Stimulated activated CD4-positive, alpha-beta T cell treated with anti-CD3 and anti-CD28 coated beads, Interleukin-15, amount 100 ng/mL, for 48 hours (primary cell): ENCODE measurements at places on chromosomes 7 and 10.

- DNase-seq = no peak
Measured at GRCh38 chr10:79391231-79392019, 44.2 kb downstream of the PPIF start.

DNA sequence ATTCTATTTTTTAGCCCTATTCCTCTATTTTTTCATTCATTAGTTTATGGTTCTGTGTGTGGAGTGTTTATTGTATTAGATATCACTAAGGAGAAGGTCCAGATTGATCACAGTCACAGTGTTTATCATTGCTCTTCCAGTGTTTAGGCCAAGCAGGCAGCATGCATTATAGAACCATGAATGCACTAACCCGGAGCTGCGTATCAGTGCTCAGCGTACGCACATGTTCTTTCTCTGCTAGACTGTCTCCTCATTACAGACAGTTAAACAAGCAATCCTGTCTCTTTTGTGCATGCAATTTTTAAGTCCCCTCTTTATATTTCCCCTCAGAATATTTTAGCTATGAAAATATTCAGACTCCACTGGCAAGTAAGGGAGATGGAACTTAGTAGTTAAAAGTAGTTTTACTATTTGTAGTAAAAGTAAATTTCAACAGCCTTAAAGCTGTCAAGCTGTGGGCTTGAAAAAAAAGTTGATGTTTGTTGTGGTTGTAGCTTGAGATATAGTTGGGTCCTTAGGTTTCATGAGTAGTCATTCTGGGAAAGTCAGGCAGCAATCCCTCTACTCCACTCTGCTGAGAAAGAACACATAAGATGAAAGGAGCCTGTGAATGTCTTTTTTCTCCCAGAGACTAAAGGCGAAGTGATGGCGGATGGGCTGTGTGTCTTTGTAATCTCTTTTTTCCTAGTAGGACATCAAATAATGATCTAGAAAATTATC, 260.4 kb downstream of the CDK14 start:
- DNase-seq = no peak

DNA sequence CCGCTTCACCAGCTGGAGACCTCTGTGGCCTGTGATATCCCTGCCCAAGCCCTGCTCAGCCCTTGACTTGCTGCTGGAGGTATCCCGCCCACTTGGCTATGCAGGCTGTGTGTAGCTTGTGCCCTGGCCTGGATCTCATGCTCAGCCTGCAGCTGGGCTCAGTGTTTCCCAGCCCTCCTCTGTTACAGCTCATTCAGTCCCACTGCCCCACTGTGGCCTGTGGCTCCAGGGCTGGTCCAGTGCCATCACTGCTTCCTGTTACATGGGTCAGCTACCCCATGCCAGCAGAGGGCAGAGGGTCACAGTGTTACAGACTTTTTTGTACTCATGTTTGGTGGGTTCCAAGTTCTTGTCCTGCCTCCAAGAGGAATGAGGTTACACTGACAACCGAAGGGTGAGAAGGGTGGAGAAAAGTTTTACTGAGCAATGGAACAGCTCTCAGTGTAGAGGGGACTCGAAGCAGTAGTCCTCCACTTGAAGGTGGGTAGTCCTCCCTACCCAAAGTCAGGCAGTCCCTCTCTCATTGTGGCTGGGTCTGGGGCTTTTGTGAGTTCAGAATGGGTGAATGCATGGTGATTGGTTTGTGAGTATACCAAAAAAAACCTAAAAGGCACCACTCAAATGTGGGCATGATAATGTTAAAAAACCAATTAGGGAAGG, 100.4 kb downstream of the ANKRD7 start:
- DNase-seq = no peak

- DNase-seq = no peak
Measured at GRCh38 chr7:27860800-27861199, 120.8 kb downstream of the TAX1BP1 start.

DNA sequence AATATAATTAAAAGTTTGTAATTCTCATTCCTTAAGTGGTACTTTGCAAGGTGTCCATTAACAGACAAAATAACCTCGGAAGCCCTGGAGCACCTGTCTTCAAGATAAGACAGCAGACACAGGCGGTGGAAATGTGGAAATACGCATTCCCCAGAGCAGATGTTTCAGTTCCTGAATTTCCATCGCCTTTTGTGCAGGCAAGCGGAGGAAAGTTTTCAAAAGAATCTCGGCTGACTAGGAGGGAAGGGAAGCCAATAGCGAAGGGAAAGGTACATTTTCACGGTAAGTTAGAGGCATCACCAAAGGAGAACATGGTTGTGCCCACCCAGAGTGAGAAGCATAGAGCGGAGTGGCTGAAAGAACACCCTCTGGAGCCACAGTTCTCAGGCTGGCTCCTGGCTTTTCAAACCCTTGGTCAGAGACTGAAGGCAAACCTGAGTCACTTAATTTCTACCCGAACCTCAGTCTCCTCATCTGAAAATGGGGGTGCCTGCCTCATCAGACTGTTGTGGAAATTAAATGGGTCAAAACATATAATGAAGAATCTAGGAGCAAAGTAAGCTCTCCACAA, 13.6 kb downstream of the CPA1 start:
- no peak for DNase-seq

DNA sequence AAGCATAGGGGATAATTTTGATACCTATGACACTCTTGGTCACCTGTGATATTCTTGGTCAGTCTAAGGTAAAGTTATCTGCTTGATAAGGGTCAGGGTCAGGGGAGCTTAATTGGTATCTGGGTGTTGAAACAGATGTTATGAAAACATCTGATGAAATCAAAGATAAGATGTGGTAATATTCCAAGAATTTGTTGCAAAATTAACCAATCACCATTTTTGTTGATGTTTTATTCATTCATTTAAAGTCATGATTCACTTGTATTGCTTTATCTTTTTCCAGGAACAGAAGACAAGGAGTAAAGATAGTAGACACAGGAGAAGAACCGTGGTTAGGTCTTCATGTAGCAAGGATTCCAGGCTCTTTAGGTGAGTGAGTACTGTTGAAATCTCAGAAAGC, 103.1 kb downstream of the SEMA3C start:
- DNase-seq = no peak

GRCh38 chr10:110529596-110530011, 31.9 kb downstream of the DUSP5 start:
- DNase-seq = no peak

GRCh38 chr7:95470452-95470851, 15.3 kb upstream of the ASB4 start:
- no peak for DNase-seq

DNA sequence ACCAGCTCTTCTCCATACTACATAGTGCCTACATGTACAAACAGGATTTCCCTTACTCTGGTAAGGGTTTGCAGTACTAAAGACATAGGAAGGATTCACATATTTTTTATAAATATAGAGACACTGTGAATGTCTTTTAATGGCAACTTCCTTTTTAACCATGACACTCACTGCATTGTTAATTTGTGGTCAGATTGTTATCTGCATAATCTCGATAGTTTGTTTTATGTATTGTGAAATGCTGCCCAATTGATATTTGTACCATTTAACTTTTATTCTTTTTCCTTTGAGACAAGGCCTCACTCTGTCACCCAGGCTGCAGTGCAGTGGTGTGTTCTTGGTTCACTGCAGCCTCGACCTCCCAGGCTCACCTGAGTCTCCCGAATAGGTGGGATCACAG, 39.7 kb downstream of the SP8 start:
- DNase-seq = no peak

GRCh38 chr7:94205529-94205928, 189.2 kb upstream of the COL1A2 start:
- no peak for DNase-seq

DNA sequence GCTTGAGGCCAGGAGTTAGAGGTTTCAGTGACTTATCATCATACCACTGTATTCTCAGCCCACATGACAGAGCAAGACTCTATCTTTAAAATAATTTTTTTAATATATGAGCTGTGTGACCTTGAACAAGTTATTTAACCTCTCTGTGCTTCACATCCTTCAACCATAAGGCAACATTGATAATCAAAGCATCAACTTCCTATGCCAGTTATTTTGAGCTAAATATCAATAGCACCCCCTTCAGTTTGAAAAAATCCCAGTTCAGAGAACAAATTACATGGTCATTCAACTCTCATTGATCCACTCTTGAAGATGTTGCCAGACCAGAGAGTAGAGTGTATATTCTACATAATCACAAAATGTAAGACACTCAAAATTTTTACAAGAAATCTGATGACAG, 53.0 kb downstream of the ASNS start:
- DNase-seq = no peak

- DNase-seq = no peak
Measured at GRCh38 chr7:148515728-148516695, 74.6 kb upstream of the C7orf33 start.

GRCh38 chr10:94274142-94274787, 88.5 kb downstream of the NOC3L start:
- no peak for DNase-seq

GRCh38 chr10:65614956-65615565, 1310.8 kb upstream of the LRRTM3 start:
- DNase-seq = no peak

GRCh38 chr10:30974773-30975415, 56.8 kb downstream of the ZNF438 start:
- DNase-seq = no peak

DNA sequence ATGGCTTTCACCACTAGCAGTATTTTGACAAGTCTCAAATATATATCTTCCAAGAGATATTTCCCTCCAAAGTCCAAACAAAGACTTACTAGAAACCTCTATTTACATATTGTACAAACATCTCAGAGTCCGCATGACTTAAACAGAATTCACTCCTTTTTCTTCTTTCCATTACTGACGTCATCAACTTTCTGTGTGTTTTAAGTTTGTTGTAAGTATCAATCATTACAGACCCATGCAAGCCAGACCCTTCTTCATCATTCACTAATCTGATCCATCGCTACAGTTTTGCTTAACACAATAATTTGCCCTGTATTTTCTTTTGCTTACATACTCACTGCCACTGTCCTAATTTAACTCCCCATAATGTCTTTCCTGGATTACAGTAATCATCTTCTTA, 51.9 kb downstream of the SEMA3A start:
- DNase-seq = no peak

- DNase-seq = no peak
Measured at GRCh38 chr7:19051767-19052375, 65.6 kb downstream of the TWIST1 start.

DNA sequence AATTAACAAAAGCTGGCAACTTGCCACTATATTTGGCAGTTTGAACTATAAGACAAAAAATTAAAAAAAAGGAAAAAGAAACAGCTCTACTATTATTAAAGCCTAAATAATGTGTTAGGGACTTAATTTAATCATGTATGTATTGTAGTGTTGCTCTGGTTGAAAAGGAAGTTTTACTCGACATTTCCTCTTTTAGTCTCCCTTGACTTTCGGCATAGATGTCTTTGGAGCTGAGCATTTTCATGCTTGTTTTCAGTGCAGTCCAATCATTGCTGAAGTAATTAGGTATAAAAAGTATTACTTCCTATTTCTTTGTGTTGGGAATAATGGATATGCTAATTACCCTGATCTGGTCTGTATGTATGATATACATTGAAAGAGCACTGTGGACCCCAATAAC, 216.8 kb upstream of the KLF6 start:
- no peak for DNase-seq
